ENCODE measurements at places on chromosomes 4 and X.

GRCh38 chrX:153379971-153380581 is 21.1 kb downstream of the PNMA6E start:
- DNase-seq = no peak

GRCh38 chrX:40953369-40953768 is 131.9 kb upstream of the USP9X start:
- no peak for DNase-seq

GRCh38 chrX:132716006-132716405 is 227.2 kb upstream of the MBNL3 start:
- DNase-seq = peak; percentile 1

DNA sequence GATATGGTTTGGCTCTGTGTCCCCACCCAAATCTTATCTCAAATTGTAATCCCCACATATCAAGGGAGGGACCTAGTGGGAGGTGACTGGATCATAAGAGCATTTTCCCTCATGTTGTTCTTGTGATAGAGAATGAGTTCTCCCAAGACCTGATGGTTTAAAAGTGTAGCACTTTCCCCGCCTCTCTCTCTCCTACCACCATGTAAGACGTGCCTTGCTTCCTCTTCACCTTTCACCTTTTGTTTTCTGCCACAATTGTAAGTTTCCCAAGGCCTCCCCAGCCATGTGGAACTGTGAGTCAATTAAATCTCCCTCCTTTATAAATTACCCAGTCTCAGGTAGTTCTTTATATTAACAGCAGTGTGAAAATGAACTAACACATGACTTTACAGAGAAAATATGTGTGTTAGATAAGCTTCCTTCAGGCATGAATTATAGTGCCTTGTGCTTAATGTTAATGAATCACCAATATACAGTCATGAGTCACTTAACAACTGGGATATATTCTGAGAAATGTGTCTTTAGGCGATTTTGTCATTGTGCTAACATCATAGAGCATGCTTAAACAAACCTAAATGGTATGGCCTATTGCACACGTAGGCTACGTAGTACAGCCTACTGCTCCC is 37.9 kb downstream of the PDGFC start:
- peak; percentile 91 for DNase-seq

DNA sequence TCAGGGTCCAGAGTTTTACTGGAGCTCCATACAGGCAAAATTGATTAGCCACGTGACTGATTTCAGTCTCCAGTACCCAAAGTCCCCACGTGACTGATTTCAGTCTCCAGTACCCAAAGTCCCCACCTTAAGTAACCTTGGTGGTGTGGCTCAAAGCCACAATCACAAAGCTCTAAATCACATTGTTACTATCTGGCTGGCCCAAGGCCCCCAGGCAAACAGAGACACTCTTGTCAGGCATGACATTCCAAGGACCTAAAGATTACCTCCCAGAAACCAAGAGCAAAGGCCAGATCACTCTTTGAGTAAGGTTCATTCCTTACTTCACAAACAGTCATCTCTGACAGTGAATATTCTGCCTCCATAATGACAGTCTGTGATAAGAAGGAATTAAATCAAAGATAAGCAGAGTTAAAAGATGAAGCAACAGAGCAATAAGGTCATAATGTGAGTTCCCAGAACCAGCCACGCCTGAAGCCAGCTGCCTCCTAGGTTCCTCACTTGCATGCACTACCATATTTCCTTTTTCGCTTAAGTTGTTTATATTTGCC is 78.5 kb downstream of the ANXA3 start:
- no peak for DNase-seq

GRCh38 chr4:138438608-138439007 is 196.5 kb upstream of the SLC7A11 start:
- no peak for DNase-seq

GRCh38 chr4:117385526-117385925 is 300.1 kb upstream of the TRAM1L1 start:
- DNase-seq = peak; percentile 34

DNA sequence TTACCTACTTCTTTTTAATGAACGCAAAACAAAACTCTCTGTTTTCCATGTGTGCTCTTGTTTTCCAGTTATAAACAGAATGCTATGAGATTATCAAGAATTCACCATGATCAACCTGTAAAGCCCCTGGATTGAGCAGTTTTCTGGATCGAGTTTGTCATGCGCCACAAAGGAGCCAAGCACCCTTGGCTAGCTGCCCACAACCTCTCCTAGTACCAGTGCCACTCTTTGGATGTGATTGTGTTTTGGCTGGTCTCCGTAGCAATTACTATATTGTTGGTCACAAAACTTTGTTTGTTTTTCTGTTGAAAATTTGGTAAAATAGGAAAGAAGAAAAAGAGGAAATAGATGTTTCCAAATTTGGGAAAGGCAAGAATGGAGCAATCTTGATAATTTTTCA is 51.1 kb downstream of the UGT2B7 start:
- no peak for DNase-seq

DNA sequence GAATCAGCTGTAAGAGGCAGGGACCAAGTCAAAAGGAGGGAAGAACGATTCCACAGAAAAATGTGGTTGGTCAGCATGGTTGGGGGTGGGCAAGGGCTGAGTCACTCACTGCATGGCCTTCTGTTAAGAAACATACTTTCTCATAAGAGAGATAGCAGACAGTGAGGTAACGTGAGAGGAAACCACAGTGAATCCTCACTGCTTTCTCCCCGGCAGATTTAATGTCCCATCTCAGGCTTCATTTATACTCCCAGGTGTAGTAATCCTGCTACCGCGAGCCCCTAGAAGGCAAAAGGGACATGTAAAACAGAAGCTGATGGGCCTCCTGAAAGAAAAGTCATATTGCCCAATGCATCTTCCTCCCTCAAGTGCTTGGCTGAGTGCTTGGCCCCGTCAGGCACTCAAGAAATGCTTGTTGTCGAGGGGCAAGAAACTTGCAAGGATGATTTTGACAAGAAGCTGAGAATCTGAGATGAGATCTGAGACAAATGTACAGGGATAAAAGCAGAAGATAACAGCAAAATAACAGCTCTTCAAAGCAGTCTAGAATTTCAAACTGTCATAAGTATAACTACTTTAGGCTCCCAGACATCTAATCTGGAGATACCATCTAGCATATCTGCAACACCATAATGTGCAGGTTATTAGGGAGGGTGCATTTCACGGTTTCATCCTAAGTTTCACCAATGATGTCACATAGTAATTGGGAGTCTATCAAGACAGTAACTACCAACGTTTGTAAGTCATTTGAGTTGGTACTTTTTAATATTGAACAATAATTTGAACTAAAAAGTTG is 40.2 kb downstream of the SH3KBP1 start:
- DNase-seq = peak; percentile 82

- DNase-seq = no peak
Observed at GRCh38 chrX:132692066-132692465, 203.2 kb upstream of the MBNL3 start.

GRCh38 chr4:125231661-125232060 is 83.1 kb upstream of the FAT4 start:
- no peak for DNase-seq

DNA sequence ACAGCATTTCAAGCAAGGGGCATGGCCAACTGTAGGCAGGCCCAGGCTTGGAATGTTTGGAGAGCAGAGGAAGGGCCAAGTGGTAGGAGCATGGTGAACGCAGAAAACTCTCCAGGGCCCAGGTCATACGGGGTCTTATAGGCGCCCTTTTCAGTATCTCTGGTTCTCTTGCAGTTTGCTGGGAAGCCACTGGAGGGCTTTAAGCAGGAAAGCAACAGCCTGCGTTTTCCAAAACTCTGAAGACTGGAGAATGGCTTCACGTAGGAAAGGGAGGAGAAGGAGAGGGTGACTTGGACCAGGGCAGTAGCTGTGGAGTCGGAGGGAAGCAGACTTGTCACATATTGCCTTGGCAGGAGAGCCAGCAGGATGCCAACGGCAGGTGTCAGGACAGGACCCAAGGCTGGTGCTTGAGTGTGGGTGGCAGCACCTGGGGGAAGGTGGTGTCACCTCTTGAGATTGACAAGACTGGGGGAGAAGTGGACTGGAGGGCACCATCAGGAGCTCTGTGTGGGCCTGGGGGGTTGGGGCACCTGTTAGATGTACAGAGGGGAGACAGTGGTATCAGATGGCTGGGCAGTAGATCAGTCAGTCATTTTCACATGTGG is 21.9 kb downstream of the TKTL1 start:
- DNase-seq = peak; percentile 13

GRCh38 chr4:53321151-53321983 is 44.5 kb downstream of the SCFD2 start:
- DNase-seq = peak; percentile 96

DNA sequence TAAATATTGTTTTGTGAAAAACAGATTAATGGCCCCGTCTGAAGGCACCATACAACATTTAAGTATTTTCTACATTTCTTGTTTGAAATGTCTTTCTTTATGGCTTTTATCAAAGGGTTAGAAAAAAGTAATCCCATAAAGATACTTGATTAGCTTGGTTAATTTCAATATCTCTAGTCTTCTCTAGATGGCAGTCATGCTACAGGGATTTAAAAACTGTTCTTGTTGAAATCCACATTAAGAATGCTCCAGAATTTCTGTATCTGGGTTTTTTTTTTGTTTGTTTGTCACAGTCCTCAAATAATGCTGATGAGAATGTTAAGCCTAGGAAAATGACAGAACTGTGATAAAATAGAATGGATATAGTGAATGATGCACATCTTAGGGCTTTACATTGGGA is 109.0 kb upstream of the AADAT start:
- peak; percentile 2 for DNase-seq

DNA sequence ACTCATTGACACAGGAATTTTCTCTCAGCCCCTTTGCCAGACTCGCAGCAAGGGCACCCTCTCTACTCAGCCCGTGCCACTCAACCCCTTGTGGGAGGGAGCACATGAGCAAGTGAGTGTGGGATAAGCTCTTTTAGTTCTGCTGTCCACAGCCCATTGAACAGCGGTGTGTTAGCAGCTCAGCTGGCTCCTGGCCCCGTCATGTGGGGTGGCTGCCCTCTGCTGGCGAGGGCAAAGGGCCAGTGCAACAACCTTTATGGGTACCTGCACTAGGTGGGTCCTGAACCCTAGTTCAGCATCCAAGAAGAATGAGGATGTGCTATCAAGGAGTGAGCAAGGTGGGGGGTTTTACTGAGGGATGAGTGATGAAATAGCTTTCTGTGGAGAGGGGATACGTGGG is 85.0 kb upstream of the ZNF81 start:
- DNase-seq = peak; percentile 6

DNA sequence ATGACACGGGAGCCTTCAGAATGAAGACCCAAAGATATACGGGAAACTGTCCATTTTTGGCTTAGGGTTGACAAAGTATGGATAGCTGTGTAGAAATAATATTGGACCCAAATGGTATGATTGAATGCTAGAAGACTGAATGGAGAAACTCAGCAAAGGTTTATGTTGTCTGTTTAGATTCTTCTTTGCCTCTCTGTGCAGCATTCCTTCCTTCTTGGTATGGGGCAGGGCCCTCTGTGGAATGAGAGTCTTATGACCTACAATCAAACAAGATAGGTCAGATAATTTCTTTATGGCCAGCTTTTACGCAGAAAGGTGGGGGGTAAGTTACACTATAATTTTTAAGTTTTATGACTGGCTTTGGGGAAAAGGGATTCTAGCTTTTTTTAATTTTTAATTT is 124.3 kb downstream of the PCDH10 start:
- no peak for DNase-seq

DNA sequence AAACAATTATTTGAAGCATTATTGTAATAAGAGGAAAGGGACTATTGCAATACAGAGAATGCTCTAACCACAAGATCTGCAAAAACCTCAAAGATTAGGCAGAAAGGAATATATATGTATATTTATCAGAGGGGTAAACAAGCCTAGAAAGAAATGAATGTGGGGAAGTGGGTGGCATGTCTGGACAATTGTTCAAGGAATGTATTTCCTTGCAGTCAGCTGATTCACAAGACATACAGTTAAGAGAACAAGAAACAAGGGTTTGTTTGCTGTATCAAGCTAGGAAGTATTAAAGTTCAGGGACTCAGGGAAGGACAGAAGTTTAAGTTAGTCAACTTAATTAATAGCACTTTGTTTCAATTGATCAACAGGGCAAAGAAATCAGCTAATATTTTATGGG is 514.7 kb downstream of the CENPC start:
- DNase-seq = no peak

- peak; percentile 66 for DNase-seq
Observed at GRCh38 chr4:77618383-77619241, 13.0 kb downstream of the CXCL13 start.

DNA sequence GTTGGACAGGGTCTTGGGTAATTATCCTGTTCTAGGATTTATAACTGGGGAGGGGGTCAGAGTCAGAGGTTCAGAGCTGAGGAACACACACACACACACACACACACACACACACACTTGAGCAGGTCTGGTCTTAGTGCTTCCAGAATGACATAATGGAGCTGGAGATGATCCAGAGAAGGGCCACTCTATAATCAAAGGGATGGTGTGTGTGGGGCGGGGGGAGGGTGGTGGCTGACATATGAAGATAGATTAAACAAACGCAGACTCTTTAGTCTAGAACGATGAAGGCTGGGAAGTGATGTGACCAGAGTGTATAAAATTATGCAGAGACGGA is 434 bp upstream of the TMEM255A start:
- DNase-seq = no peak

DNA sequence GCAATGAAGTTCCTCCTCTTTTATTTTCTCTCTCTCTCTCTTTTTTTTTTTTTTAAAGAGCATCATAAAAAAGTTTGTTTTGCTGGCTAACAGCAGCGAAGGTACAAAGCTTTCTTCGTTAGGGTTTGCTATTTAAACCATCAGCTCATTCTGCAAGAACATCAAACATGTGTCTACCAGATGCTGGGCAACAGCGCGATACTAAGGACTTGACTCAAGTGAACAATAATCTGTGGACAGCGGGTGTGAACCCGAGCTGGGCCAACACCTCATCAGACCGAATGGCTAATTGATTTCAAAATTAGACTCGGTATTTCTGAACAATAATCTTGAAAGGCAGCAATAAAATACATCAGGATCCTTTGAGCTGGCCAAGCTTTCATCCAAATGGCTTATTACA is 246.4 kb downstream of the FBXO8 start:
- peak; percentile 46 for DNase-seq

- DNase-seq = peak; percentile 88
Observed at GRCh38 chr4:183989461-183989860, 84.4 kb downstream of the STOX2 start.

DNA sequence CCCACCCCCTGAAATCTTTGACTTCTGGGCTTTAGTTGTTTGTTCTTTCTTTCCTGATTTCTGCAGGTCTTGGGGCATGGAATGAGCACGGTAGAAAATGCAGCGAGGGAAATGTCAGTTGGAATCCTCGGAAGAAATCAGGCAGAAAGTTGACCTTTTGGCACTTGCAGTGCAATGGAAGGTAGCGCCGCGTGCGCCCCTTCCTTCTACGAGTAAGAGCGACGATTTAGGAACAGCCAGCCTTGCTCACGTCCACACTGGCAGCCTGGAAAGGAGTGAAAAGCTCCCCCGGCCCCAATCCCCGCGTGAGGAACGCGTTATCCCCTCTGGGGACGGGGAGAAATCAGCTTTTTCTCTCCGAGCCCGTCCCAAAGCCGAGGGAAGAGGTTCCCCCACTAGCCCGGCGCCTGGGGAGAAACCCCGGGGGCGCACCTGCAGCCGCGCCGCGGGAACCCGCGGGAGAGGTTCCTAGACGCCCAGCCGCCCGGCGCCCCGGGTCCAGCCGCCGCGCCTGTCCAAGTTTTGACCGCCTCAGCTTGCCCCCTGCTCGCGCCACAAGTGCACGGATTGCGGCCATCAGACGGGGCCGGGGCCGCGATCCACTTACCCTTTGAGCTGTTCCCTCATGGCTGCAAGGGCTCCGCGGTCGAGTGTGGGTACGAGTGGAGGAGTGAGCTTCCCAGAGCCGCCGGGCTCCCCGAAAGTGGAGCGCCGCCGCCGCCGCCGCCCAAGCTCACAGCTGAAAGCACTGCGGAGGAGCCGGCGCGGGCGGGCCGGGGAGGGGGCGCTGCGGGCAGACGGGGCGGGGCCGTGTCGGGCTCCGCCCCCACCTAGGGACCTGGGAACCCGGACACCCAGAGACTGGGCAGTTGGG is 194.6 kb upstream of the FTHL17 start:
- peak; percentile 19 for DNase-seq
